NCI-H1048 (cell line): ENCODE measurements at places on chromosomes 5 and 9.

DNA sequence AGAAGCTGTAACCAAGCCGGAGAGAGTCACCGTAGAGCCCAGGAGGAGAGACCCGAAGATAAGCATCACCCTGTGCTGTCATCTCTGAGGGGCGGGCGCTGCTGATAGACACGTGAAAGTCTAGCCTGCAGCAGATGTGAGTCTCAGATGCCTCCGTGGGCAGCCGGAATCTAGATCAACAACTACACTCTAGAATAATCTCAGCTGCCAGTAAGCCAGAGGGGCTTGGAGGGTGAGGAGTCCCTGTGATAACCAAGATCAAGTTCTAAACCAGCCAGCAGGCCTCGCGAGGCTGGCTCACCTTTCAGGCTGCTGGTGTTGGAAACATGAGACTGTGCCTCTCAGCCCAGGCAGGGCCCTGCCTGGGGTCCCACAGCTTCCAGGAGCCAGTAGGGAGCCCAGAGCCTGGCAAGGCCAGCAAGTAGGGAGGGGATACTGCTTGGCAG, 54.1 kb downstream of the DAPK1 start:
- no peak for DNase-seq

DNA sequence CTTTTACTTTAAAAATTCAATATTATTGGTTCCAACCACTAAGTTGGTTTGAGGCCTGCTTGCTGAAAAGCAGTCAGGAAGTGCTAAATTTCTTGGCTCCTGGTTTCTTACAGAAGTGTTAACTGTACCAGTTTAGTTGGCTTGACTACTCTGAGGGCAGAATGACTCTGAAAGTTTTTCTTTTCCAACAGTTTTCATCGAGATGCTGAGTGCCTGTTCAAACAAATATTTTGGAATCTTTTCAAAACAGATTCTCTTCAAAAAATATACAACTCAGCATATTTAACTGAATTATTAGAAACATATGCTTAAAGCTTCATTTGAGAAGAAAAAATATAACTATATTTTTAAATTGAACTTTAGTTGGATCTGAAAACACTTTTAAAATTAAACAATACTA, 37.0 kb downstream of the SLC38A9 start:
- DNase-seq: no peak

- DNase-seq: no peak
These were observed 9.4 kb upstream of the LRRTM2 start for GRCh38 chr5:138884554-138884953.

GRCh38 chr5:141511771-141512325, 23.0 kb downstream of the PCDHGC5 start:
- no peak for DNase-seq

GRCh38 chr5:51380603-51381207, 2.5 kb upstream of the ISL1 start:
- DNase-seq: no peak

DNA sequence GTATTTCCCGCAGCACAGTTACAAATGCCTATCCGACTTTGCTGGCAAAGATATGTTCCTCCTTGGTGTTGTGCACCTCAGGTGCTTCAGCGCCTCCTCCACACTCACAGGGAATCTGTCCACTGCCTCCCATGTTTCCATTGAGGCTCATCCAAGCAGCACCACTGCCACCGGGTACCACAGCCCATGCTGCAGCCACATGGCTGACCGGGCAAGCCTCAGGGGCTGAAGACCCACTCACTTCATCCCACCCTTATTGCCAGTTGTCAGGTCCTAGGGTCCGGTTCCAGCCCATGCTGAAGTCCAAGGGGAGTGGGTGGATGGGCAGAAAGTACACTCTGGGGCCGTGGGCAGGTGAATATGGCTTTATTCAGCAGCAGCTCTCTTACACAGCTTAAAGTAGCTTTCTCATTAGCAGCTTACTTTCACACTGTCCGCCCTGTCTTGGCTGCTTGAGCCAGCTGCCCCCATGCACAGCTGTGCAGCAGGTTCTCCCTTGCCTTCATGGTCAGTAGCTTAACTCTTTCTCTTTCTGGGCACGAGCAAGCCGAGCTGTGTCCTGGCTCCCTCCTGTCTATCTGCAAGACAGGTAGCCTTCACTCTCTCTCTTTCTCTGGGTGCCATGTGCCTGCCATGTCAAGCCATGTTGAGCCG, 1052.3 kb downstream of the PTPRD start:
- no peak for DNase-seq

DNA sequence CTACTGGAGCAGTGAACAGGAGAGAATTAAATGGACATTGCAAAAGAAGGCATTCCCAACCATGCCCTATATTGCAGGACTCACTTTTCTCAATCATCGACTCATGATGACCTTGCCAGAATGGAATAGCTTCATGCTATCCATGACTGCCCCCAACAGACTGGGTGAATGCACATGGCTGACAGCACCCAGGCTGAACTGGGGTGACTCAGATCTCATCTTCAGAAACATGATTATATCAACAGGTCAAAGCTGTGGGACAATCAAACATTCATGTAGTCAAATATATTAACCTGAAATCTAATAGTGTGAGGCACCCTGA, 34.7 kb upstream of the MIER3 start:
- no peak for DNase-seq

DNA sequence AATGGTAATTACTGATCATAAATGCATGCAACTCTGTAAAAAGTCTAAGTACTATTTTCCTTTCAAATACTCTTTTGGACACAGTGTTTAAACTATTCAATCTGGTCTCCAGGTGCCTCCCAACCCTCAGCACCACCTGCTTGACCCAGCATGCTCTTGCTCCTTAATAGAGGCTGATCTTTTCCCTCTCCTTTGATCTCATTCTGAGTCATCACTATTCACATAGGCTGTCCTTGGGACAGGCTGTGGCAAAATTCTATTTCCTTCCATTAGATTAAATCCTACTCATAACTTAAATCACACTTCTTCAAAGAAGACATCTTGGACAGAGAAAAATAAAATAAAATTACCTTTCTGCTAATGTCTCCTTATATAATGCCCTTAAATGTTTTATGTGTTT, 199.4 kb upstream of the ST8SIA4 start:
- DNase-seq: no peak

GRCh38 chr9:20746967-20747366, 62.9 kb downstream of the FOCAD start:
- no peak for DNase-seq

DNA sequence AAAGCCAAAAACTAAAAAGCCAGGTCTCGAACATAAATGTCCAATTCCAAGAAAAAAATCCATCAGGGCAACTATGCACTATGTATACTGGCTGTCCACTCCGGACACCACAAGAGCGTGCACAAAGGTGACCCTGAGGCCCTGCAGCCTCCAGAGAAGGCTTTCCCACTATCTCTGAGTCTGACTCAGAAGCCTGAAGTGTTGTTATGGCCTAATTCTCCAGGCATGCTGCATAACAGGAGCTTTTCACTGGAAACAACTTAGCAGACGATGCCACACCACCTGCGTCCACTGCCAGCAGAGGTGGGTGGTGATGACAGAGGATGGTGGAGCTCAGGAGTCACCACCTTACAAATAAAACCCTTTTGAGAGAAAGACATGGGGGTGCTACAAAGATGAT, 63.7 kb downstream of the HABP4 start:
- DNase-seq: no peak

GRCh38 chr5:76364226-76364589, 38.9 kb upstream of the IQGAP2 start:
- no peak for DNase-seq

GRCh38 chr9:6680797-6681146, 35.2 kb upstream of the GLDC start:
- DNase-seq: no peak

- DNase-seq: no peak
These were observed 15.3 kb downstream of the NR2F1 start for GRCh38 chr5:93598091-93599000.

- DNase-seq: no peak
These were observed 6.7 kb upstream of the ZCCHC10 start for GRCh38 chr5:133032852-133033742.

DNA sequence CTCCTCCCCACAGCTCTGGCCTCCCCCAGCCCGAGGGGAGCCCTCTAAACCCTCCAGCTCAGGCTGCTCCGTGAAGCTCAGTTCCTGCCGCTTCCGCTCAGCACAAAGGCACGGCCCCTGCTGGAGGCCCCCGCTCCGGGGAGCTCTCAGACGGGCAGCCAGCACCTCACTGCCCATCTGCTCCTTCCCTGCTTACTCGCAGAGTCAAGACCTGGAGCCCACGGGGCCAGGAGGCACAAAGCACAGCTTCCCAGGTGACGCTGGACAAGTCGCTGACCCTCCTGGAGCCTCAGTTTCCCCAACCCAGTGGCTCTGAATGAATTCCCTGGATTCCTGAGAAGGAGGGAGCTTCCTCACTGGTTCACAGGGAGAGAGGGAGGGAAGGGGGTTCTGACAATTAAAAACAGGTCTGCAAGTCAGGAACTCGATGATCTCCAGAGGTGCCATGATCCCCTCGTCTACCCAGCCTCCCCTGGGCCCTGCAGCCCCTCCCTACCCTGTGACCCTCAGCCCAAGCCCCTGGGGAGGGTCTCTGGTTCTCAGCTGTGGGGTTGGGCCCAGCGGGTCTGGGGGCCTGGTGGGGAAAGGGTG, 36.2 kb downstream of the VAV2 start:
- no peak for DNase-seq

GRCh38 chr5:173890195-173890991, 2.2 kb downstream of the CPEB4 start:
- no peak for DNase-seq

DNA sequence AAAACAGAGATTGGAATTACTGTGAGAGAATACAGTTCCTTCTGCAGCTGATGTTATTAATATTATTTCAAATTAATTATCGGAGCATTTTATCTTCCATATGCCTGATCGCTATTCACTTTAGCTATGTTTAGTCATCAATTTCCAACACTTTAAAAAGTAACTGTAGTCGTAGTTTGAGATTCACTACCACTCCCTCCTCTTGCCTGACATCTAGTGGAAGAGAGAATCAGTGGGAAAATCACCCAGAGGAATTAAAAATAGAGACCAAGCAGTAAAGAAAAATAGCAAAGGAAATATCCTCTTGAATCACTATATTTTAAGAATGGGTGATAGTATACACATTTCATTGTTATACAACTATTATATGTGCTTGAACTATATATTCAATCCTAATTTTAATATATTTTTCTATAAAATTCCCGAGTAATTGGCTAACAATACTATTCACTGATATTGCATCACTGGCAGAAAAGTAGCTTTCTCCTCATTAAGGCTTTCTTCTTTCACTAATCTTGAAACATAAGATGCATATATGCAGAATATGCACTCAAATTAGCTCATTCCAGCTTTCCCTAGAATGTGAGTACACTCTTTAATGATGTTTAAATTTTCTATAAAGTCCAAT, 708.7 kb downstream of the CDH9 start:
- no peak for DNase-seq

- no peak for DNase-seq
These were observed 233.9 kb upstream of the TBCA start for GRCh38 chr5:78009937-78010527.

DNA sequence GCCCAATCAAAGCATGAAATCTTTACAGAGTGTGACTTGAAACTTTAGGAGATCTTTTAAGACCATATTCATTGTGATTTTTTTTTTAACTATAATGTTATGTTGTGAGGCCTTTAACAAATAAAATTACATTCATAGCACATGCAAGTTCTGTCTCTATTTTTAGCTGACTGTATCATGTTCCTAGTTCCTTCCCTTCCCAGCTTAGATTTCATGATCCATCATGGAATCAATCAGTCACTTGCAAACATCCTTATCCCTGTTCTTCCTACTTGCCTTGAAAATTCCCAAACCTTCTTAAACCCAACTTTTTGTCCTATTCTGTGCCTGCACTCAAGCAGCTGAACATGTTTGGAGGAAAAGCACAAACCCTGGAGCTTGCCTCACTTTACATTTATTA, 141.8 kb downstream of the DMXL1 start:
- no peak for DNase-seq

- DNase-seq: no peak
These were observed 182.5 kb downstream of the MED10 start for GRCh38 chr5:6195711-6196358.

DNA sequence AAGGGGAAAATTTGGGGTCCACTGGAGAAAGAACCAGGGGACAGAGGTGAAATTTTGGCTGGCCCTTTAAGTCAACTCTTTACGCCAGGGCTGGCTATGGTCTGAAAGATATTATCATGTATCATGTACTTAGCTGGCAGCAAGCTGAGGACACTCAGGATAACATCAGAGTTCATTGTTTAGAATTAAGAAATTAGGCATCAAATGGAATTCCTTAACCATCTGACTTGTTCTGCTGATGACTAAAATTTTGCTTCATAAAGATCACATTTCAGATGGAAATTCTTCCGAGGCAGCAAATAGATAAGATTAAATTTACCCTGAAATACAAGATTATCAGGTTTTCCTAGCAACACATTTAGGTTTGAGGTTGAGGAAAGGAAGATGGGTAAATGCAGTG, 269.4 kb upstream of the KLF9 start:
- no peak for DNase-seq

GRCh38 chr9:18235181-18235908, 238.6 kb upstream of the ADAMTSL1 start:
- no peak for DNase-seq

DNA sequence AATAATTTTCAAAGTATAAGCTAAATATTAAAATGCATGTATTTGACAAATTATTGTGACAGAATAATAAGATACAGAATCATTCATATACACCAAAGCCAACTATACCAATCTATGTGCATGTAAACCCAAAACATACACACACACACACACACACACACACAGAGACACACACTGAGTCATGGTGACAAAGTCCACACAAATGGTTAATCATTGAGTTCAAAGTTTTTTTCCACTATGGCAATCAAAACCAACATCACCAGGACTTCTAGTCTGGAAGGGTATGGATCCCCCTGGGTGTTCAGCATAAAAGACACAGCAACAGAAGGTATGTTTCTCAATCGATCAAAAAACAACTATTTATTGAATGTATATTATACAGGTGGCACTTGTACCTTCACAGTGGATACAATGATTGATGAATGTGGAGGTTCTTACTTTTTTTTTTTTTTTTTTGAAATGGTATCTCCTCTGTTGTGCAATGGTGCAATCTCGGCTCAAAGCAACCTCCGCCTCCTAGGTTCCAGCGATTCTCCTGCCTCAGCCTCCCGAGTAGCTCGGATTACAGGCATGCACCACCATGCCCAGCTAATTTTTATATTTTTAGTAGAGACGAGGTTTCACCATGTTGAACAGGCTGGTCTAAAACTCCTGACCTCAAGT, 137.0 kb downstream of the PDE4D start:
- no peak for DNase-seq

- DNase-seq: no peak
These were observed 1067.8 kb upstream of the EDIL3 start for GRCh38 chr5:85452322-85453025.

DNA sequence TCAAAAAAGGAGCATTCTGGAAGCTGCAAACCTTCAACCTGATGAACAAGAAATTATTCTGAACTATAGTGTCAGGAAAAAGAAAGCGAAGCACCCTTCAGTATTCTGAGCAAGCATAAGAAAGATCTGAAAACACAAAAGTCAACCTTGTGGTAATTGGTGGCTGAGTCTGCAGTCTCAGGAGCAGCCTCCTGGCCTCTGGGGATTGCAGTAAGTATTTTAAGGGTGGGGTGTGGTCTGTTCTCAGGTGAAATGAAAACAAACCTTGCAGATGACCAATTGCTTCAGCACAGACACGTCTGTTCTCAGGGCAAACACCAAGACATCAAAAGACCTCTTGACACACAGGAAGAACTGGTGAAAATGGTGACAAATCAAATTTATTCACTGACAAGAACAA, 147.8 kb upstream of the RAPGEF1 start:
- no peak for DNase-seq
